Effector memory CD8-positive, alpha-beta T cell (primary cell): ENCODE measurements at places on chromosomes 16 and 17.

- H3K36me3 ChIP-seq = peaks cover 40% of the 10 kb centered on the region
- H3K27me3 ChIP-seq = no peaks in the 10 kb centered on the region
- peak overlapping the region; percentile 94 for H3K4me3 ChIP-seq
- H3K4me1 ChIP-seq = peaks cover 42% of the 10 kb centered on the region
- no peak for DNase-seq
These were observed 486 bp upstream of the WSB1 start for GRCh38 chr17:27293359-27293897.

DNA sequence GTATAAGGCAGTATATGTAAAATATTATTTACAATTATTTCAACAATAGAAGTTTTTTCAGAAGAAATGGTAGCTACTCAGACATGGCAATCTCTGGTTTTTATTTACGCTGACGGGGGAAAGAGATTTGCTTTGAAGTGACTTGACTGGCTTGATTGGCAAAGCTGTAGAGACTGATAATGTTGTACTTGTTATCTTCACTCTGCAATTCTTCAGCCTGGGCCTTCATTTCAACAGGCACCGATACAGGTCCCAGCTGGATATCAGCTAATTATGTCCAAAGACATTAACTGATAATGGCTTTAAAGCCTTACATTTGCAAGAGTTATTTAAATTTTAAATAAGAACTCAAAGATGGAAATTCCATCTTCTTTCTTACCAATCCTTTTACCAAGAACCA is 151.4 kb upstream of the HS3ST3A1 start:
- DNase-seq = no peak
- H3K27me3 ChIP-seq = peaks cover 28% of the 10 kb centered on the region
- H3K27ac ChIP-seq = no peak overlapping the region
- H3K4me1 ChIP-seq = no peaks in the 10 kb centered on the region
- H3K4me3 ChIP-seq = no peak overlapping the region
- no peaks in the 10 kb centered on the region for H3K36me3 ChIP-seq

DNA sequence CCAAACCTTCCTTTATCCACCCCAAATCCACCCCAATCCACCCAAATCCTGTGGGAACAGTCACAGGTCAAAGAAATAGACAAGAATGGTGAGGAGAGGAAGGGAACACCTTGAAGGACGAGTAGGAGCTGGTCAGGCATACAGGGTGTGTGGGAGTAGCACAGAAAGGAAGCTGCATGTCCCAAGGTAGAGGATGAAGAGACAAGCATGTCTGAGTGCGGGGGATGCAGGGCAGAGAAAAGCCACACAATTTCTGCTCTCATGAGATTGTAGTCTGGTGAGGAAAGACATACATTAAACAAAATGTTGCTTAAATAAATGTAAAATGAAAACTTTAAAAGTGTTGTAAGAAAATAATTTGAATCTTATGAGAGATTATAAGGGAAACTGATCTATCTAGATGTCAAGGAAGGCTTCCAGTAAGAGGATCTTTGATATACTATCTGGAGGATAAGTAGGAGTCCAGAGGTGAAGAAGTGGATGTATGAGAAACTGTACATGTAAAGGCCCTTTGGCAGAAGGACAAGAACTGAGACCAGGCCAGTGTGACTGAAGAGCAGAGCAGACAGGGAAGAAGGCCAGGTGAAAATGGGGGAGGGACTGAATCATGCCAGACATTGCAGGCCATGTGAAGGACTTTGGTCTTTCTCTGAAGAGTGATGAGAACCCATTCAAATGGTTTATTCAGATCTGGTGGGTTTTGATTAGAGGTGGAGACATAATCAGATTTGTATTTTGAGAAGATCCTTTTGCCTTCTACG is 18.6 kb downstream of the TMEM98 start:
- no peak overlapping the region for H3K27ac ChIP-seq
- H3K4me1 ChIP-seq = no peaks in the 10 kb centered on the region
- H3K4me3 ChIP-seq = no peak overlapping the region
- no peaks in the 10 kb centered on the region for H3K36me3 ChIP-seq

DNA sequence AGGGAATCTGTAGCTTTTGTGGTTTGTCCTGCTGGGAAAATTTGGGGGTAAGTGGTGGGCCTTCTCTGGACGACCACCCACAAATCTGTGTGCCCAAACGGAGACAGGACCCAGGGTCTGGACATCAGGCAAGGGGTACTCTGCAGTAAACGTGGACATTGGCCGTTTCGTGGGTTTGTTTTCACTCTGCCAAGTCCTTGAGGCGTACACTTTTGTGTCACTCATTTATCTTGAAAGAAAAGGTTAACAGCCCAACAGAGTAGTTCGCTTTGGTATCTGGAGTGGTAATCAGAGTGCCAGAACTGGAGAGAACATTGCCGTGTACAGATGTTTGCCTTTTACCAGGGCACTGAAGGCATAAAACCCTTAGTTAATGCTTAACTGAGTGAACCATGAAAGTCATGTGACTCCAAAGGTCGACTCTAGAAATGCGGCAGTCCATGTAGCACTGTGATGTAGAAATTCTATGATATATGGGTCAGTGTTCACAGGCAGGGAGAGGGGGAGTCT is 15.4 kb downstream of the NAA60 start:
- H3K4me1 ChIP-seq = peaks cover 38% of the 10 kb centered on the region
- H3K27me3 ChIP-seq = no peaks in the 10 kb centered on the region
- peaks cover 15% of the 10 kb centered on the region for H3K36me3 ChIP-seq
- peak overlapping the region; percentile 89 for H3K4me3 ChIP-seq

DNA sequence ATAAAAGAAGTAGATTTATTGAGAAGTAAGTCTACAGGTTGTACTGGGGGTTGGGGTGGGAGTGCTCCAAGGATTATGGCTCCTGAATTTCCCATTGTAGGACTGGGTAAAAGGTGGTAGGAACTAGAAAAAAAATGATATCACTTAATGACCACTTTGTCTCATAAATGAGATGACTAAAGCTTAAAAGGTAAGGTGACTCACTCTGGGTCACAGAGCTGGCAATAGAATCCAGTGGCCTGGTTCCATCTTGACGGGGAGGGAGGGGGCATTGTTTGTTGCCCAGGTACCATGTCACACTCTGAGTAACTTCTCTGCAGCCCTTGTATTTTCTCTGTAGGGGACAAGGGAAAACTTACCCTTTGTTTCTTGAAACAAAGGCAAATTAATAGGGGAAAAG is 126.1 kb downstream of the PITPNC1 start:
- H3K27ac ChIP-seq = peak overlapping the region; percentile 42
- peaks cover 4% of the 10 kb centered on the region for H3K36me3 ChIP-seq
- H3K27me3 ChIP-seq = no peaks in the 10 kb centered on the region

GRCh38 chr17:57568340-57568739 is 176.8 kb downstream of the CCDC182 start:
- H3K27ac ChIP-seq = peak overlapping the region; percentile 45
- peaks cover 12% of the 10 kb centered on the region for H3K4me1 ChIP-seq
- no peaks in the 10 kb centered on the region for H3K27me3 ChIP-seq
- DNase-seq = no peak
- H3K36me3 ChIP-seq = peaks cover 13% of the 10 kb centered on the region

GRCh38 chr17:35668802-35669201 is 62.6 kb upstream of the RASL10B start:
- H3K27me3 ChIP-seq = no peaks in the 10 kb centered on the region
- peaks cover 7% of the 10 kb centered on the region for H3K4me1 ChIP-seq
- peaks cover 33% of the 10 kb centered on the region for H3K36me3 ChIP-seq
- no peak for DNase-seq
- no peak overlapping the region for H3K27ac ChIP-seq
- no peak overlapping the region for H3K4me3 ChIP-seq

DNA sequence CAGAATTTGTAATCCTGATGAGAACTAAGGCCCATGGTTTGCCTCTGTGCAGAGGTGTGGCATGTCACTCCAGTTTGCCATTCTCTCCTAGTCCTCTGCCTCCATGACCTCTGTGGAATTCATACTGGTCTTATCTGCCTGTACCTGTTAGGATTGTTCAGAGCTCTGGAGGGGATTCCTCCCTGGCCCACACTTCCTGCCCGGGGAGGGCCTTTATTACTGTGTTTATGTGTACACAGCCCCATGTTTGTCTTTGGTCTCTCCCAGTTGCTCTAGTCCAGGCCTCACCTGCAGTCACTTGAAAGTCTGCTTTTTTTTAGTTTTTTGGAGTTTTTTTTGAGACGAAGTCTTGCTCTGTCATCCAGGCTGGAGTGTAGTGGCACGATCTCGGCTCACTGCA is 36.4 kb downstream of the RHBDL3 start:
- H3K36me3 ChIP-seq = no peaks in the 10 kb centered on the region
- no peaks in the 10 kb centered on the region for H3K4me1 ChIP-seq

GRCh38 chr17:15366026-15366425 is 24.6 kb upstream of the TEKT3 start:
- no peak overlapping the region for H3K4me3 ChIP-seq
- no peaks in the 10 kb centered on the region for H3K36me3 ChIP-seq
- H3K4me1 ChIP-seq = no peaks in the 10 kb centered on the region
- peaks cover 22% of the 10 kb centered on the region for H3K27me3 ChIP-seq

- H3K27me3 ChIP-seq = no peaks in the 10 kb centered on the region
- H3K36me3 ChIP-seq = peaks cover 69% of the 10 kb centered on the region
- H3K4me3 ChIP-seq = peak overlapping the region; percentile 100
- H3K27ac ChIP-seq = peak overlapping the region; percentile 100
- DNase-seq = peak; percentile 23
These were observed 1.0 kb downstream of the HERPUD1 start for GRCh38 chr16:56932721-56933619.

GRCh38 chr16:24440306-24440705 is 99.1 kb upstream of the RBBP6 start:
- DNase-seq = no peak
- H3K4me3 ChIP-seq = no peak overlapping the region
- H3K27me3 ChIP-seq = peaks cover 42% of the 10 kb centered on the region
- no peak overlapping the region for H3K27ac ChIP-seq

DNA sequence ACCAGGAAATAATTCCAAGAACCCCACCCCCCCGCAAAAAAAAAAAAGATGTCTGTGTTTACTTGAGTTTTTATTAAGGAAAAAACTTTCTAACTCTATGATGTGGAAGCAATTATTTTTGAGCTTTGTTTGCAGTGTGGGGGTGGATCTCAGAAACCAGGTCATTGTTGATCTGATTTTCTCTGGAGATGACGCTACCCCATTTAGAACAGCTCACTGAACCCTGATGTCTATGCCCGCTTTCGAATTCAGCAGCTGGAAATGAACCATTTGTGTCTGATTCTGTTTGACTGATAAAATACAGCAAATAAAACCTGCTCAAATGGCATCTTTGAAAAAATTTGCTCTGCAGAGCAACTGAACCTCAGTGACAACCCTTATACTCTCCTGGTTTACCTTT is 368.6 kb downstream of the GRIN2A start:
- H3K27me3 ChIP-seq = no peaks in the 10 kb centered on the region
- H3K4me1 ChIP-seq = no peaks in the 10 kb centered on the region
- H3K4me3 ChIP-seq = no peak overlapping the region

GRCh38 chr17:8187517-8188262 is 2.3 kb downstream of the BORCS6 start:
- peaks cover 11% of the 10 kb centered on the region for H3K36me3 ChIP-seq
- no peaks in the 10 kb centered on the region for H3K27me3 ChIP-seq
- peak; percentile 82 for DNase-seq
- H3K27ac ChIP-seq = no peak overlapping the region
- H3K4me1 ChIP-seq = peaks cover 17% of the 10 kb centered on the region

- H3K4me1 ChIP-seq = no peaks in the 10 kb centered on the region
- H3K27ac ChIP-seq = no peak overlapping the region
These were observed 3.1 kb upstream of the WFIKKN1 start for GRCh38 chr16:627454-628239.

DNA sequence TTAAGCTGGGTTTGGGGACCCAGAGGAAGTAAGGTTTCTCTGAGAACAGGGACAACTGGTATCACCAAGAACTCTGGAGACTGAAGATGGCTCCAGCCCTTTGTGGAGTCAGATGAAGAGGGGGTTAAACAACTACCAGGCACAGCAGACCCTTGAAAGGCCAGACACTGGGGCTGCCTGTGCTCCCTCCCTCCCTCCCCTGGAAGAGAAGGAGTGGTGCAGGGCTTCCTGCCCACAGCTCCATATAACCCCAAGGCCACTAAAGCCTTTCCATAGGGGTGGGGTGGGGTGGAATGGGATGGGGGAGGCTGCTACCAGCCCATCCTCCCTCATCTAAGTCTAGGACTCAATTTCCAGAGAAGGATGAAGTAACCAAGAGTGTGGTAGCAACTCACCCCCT is 66.7 kb downstream of the CCDC182 start:
- peaks cover 2% of the 10 kb centered on the region for H3K4me1 ChIP-seq
- peak overlapping the region; percentile 0 for H3K27ac ChIP-seq
- H3K4me3 ChIP-seq = no peak overlapping the region
- peaks cover 19% of the 10 kb centered on the region for H3K36me3 ChIP-seq

DNA sequence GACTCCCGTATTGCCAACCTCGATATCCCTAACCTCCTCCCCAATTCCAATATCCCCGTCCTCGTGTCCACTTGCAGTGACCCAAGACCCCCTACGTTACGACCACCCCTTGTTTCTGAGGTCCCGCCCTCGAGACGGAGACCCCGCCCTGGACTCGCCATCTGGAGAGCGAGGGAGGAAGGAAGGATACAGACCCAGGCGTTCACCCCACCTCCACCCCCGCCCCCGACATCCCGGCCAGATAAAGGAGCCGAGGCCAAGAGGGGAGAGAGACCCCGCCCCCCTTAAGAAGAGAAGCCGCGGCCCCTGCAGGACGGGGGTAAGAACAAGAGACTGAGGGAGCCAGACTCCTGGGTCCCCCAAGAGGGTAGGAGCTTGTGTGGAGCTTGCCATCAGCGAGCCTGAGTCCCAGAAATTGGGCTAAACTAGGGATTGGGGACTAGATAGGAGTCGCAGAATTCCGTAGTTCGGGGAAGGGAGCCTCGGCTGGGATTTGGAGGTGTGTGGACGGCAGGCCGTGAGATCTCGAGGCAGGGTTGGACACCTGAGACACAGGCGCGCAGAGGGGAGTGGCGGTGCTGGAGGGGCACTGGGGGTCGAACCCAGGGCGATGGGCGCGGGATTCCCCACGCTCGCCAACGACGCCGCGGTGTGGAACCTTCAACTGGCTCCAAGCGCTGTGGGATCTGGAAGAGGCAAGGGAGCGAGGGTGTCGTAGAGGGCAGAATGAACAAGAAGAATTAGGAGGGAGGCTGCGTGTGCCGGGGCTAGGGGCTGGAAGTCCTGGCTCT is at the start of gene BCL6B:
Gene BCL6B, plus strand, starts transcription at position 270 of the 791 bp plus-strand sequence. CDS start 622 bp downstream, outside the sequence.
- DNase-seq = no peak
- H3K27ac ChIP-seq = peak within 1 kb of the TSS; percentile 89
- peak within 1 kb of the TSS; percentile 83 for H3K4me3 ChIP-seq
- H3K4me1 ChIP-seq = peaks cover 40% of the 10 kb centered on the region
- peaks cover 25% of the 10 kb centered on the region for H3K36me3 ChIP-seq
- no peaks in the 10 kb centered on the region for H3K27me3 ChIP-seq

GRCh38 chr17:41812381-41813151 is at the start of gene FKBP10:
Gene FKBP10, plus strand, starts transcription at chr17:41813004. Its CDS starts 31 bp downstream, at chr17:41813035.
- peak; percentile 43 for DNase-seq
- H3K4me3 ChIP-seq = peak within 1 kb of the TSS; percentile 98
- H3K27me3 ChIP-seq = no peaks in the 10 kb centered on the region
- peaks cover 13% of the 10 kb centered on the region for H3K36me3 ChIP-seq

- peaks cover 22% of the 10 kb centered on the region for H3K4me1 ChIP-seq
- H3K27me3 ChIP-seq = no peaks in the 10 kb centered on the region
- H3K36me3 ChIP-seq = peaks cover 44% of the 10 kb centered on the region
- H3K27ac ChIP-seq = peak overlapping the region; percentile 98
- peak overlapping the region; percentile 98 for H3K4me3 ChIP-seq
These were observed 956 bp upstream of the IST1 start for GRCh38 chr16:71894229-71894920.

- DNase-seq = no peak
- H3K27me3 ChIP-seq = no peaks in the 10 kb centered on the region
- H3K36me3 ChIP-seq = peaks cover 47% of the 10 kb centered on the region
- no peak overlapping the region for H3K27ac ChIP-seq
- H3K4me3 ChIP-seq = no peak overlapping the region
These were observed 16.4 kb downstream of the SAP30BP start for GRCh38 chr17:75683583-75683982.
